Progenitor cell of endocrine pancreas (in vitro differentiated cells): ENCODE measurements at places on chromosomes 6 and 20.

DNA sequence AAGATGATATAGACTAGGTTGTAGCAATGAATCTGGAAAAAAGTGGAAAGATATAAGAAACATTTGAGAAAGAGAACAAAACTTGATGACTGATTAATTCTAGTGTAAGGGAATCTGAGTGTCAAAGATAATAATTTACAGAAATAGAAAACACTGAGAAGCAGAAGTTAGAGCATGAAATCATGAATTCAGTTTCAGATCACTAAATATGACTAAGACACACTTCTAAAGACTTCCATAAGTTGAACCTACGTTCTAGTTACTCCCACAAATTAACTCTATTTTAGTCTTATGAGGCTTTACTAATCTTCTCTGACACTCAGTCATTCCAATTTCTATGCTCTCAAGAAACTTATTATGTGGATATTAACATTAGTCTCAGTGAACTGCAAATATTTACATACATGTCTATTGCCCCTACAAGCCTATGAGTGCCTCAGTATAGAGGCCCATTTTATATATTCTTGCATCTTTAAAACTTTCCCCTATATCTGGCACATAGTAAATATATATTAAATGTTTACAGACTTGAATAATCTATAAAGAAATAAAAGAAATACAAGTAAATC is 30.4 kb downstream of the IBTK start:
- DNase-seq: no peak

GRCh38 chr20:13525225-13525940 is 113.3 kb downstream of the TASP1 start:
- no peak for DNase-seq

GRCh38 chr6:38027685-38028373 is 208.3 kb downstream of the ZFAND3 start:
- DNase-seq: no peak

GRCh38 chr20:10313701-10314100 is 95.1 kb downstream of the SNAP25 start:
- no peak for DNase-seq

DNA sequence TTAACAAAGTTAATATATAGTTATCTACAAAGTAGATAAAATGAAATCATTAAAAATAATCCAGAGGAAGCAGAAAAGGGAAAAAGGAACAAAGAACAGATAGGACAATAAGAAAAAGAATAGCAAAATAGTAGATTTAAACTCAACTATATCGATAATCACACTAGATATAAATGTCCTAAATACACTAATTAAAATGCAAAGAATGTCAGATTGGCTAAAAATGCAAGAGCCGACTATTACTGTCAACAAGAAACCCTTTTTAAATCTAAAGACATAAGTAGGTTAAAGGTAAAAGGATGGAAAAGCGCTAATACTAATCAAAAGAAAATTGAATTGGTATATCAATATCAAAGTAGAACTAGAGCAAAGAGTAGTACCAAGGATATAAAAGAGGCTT is 164.8 kb upstream of the AKAP12 start:
- DNase-seq: no peak

DNA sequence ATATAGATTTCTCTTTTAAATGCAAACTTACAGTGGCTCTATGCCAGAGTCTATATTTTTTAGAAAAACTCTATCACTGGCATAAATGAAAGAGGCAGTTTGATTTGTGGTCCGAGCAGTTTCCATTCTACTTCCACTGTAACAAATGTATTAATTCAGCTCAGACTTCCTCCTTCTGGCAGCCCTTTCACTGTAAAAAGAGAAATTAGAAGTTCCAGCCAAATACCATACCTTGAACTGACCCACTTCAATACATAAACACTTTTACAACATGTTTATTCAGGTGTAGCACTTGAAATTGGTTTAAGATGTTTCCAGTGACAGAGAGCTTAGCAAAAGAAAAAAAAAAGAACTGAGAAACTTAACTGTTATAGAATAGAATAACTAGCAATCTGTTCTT is 99.3 kb downstream of the BMP5 start:
- no peak for DNase-seq

- DNase-seq: no peak
Observed at GRCh38 chr6:155495011-155495768, 39.6 kb upstream of the NOX3 start.
